ENCODE measurements at places on chromosomes 2 and 18.

GRCh38 chr18:76752400-76752799 lies 70.0 kb upstream of the ZNF236 start:
- DNase-seq: no peak

DNA sequence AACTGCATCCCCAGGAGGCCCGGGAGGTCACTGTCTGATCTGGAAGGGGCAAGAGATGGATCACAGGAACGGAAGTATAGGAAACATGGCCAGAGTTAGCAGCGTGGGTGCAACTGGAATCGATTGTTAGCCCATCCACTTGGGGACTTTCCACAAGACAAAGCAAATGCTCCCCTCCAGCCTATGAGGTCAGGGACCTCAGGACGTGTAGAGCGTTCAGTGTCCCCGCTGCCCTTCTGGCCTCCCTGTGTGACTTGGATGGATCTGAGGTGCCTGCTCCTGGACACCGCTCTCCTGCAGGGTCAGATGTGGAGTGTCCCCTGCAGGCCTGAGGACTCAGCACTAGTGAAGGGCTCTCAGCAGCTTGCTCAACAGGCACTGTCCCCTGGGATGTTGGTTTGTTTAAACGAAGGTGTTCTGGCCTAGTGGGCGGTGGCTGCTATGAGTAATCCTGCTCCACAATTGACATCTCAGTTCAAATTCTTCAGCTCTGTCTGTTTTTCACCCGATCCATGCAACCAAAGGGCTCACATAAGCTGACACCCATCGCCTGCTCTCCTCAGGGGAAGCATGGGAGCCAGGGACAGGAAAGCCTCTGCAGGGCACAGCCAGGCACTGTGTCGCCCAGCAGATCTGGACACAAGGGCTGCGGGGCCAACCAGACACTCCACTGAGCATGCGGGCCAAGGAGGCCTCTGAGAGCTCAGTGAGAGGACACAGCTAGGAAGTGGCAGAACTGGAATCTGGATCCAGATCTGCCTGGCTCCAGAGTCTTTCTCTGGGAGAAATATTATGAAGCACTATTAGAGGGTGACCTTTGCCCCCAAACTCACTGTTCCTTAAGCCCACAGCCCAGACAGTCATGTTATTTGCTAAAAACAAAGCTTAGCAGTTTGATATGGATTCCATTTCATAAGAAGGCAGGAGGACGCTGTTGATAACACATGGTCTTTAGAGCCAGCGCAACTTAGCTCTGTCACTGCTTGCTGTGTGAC lies 78.5 kb downstream of the RHOB start:
- no peak for DNase-seq

- DNase-seq: no peak
These were observed 9.8 kb upstream of the TBR1 start for GRCh38 chr2:161406316-161406715.

DNA sequence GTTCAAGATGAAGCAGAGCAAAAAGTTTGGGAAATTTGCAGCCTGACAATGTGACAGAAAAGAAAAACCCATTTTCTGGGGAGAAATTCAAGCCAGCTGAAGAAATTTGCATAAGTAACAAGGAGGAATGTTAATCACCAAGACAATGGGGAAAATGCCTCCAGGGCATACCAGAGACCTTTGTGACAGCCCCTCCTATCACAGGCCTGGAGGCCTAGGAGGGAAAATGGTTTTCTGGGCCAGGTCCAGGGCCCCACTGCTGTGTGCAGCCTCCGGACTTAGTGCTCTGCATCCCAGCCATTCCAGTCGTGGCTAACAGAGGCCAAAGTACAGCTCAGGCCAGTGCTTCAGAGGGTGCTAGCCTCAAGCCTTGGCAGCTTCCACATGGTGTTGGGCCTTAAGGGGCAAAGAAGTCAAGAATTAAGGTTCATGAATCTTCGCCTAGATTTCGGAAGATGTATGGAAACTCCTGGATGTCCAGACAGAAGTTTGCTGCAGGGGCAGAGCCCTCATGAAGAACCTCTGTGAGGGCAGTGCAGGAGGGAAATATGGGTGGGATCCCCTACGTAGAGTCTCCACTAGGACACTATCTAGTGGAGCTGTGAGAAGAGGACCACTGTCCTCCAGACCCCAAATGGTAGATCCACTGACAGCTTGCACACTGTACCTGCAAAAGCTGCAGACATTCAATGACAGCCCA lies 314.1 kb upstream of the TRIB2 start:
- no peak for DNase-seq

- no peak for DNase-seq
These were observed 32.1 kb downstream of the GRHL1 start for GRCh38 chr2:9983401-9984216.

- peak; percentile 44 for DNase-seq
These were observed 20.0 kb upstream of the PTPN2 start for GRCh38 chr18:12904012-12904516.

- no peak for DNase-seq
These were observed 53.4 kb upstream of the RALBP1 start for GRCh38 chr18:9421901-9422327.

DNA sequence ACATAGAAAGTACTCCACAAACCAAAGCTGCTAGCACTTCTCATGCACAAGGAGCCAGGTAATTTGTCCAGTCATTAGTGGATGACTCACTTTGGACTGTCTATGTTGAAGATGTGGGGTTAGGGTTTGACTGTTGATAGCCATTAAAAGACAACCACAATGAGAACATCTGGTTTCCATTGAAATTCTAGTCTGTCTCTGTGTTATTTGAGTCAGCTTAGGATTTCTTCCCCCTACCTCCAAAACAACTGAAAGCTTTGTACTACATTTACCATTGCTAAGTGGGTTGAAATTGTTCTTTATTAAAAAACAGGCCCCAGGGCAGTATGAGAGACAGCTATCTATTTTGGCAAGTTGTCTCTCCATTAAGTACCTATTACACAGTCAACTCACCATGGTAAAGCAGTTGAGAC lies 50.2 kb upstream of the ANKRD44 start:
- no peak for DNase-seq

DNA sequence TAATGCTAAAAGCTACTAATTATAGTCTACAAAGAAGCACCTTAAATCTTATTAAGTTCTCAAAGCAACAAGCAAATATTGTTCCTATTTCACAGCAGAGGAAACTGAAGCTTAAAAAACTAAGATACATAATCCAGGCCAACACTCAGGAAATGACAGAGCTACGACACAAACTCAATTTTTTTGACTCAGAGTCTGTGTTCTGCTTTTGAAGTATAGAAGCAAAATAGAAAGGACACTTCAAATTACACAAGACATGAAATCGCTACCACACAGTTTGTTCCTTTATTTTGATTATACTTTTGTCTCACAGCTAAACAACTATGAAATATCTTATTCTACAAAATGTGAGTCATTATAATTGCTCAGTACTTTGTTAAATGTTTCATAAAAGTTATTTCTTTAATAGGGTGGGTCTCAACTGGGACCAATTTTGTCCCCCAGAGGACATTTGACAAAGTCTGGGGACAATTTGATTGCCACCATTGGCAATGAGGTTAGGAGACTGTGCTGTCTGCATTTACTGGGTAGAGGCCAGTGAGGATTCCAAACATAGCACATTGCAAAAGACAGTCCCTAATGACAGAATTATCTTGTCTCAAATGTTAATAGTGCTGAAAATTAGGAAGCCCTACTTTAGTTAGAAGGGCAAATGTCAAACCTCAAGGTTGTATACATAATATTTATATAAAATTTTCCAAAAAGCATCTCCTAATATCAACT lies 101.5 kb upstream of the GRB14 start:
- DNase-seq: no peak

GRCh38 chr18:46237891-46238290 lies 133.7 kb downstream of the HAUS1 start:
- no peak for DNase-seq

GRCh38 chr2:189530965-189531637 lies 49.5 kb downstream of the SLC40A1 start:
- no peak for DNase-seq

DNA sequence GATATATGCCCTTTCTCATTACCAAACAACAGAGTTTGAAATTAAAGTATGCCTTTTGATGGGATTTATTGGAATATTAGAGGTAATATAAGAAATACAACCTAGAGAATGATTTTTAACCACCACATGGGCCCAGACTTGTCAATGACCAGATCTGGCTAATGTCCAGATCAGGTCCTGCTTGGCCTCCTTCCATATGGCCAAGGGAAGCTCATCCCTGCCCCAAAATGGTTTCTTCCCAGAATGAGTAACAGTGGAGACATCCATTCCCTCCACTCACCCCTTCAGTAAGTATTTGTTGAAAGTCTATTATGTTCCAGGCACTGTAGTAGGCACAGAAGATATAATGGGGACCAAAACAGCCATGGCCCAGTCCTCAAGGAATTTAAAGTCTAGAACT lies 54.9 kb downstream of the ANTXR1 start:
- no peak for DNase-seq

DNA sequence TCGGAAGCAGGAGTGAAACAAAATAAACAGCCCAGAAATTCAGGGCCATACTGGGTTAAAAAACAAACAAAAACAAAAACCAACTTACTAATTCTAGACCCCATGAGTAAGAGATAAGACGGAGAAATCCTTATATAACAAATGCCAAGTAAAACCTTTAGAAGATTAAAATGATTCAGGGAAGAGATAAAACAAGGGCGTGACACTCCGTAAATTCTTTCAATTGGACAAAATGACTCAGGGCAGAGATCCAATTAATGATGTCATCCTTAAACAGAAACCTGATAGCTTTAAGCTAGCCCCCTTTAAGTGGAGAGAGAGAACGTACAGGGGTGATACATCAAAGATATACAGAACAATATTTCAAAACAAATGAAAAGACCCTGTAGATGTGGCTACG lies 317.4 kb downstream of the NBAS start:
- no peak for DNase-seq

GRCh38 chr2:30078521-30078920 lies 68.3 kb upstream of the YPEL5 start:
- DNase-seq: no peak

GRCh38 chr2:44548221-44549098 lies 186.7 kb downstream of the CAMKMT start:
- DNase-seq: no peak

DNA sequence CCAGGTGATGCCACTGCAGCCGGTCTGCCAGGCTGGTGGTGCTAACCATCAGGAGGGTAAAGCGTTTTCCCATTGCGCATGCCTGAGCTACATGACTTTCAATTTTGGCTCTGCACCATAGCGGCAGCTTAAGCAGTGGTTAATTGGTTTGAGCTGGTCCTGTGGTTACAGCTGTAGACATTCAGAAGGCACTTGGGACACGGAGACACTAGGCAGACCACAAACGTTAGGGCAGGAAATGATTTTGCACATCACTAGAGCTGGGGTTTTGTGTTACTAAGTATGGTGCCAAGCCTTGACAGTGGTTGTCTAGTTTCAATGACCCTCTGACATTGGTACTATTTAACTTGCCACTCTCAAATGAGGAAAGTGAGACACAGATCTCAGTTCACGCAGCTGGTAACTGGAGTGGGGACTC lies 28.9 kb upstream of the CNOT11 start:
- peak; percentile 33 for DNase-seq

DNA sequence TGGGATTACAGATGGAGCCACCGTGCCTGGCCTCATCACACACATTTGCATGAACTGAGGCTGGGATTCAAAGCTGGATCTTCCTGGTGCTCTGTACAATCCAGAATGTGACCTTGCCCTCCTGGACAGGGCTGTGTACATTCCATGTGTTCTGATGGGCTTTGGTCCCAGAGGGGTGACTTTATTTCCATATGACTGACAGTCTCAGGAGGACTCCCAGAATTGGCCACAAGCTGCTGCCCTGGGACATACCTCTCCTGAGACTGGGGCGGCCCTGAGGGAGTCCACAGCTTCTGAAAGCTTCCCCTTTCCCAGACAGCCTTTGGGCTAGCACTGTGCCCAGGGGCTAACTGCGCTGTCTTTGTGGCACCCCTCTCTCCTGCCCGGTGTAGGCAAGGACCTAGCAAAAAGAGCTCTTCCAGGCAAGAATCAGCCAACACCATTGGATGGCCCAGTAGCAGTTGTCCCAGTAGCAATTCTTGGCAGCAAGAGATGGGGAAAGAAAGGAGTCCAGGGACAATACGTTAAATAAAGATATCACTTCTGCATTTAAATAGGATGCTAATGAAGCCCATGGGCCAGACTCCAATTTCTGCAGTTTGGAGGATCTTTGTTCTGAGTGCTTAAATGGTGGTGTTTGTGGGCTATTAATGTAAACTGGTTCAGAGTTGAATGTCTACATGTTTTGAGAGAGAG lies 26.4 kb upstream of the ZNF532 start:
- DNase-seq: no peak

DNA sequence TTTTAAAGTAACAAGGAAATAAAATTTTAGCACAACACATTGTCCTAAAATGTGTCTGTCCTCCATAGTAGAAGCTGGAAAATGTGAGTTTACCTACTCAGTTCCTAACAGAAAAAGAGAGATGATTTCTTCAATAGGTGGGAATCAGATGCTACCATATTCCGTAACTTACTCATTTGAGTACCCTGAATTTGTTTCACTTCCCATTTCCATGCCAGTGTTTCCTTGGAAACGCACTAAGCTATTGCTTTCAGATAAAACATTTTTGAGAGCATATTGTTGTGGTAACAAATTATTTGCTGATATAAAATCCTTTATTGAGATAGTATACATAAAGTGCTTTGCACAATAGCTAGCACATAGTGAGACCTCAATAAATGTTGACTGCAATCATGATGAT lies 137.5 kb upstream of the BARD1 start:
- DNase-seq: no peak

- peak; percentile 15 for DNase-seq
These were observed 643 bp downstream of the PLCL1 start for GRCh38 chr2:197804758-197805714.

DNA sequence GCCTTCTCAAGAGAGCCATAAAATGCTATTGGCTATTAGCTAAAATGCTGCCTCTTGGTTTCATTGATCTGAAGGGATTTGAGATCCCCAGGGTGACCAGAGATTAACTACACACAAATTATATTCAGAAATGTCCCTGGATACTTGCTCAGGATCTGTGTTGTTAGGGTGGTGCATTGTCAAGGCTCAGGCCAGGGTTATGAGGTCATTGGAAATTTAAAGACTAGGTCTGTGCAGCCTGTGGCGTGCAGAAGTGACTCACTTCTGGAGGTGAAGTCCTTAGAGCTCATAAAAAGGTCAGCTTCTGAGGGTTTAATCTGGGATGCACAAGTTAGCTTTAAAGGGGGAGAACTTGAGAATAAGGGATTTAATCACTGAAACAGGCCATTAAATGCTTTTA lies 23.5 kb downstream of the LRRTM1 start:
- no peak for DNase-seq

DNA sequence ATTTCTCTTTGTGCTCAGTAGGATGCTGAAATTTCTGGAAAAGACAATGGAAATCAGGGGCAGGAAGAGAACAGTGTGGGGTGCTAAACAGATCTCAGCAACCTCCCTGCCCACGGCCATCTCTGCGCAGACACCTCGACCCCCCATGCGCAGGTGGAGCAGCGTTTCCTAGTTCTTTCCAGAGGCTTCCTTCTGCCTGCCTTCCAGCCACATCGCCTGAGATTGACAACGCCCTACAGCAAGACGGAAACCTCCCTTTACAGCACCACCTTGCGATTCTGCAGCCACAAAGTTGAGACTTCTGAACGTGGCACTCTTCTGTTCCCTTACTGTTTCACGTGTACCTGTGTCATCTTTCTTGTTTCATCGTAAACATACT lies 31.4 kb upstream of the CASP8 start:
- DNase-seq: no peak

- no peak for DNase-seq
These were observed 29.0 kb downstream of the PHLPP1 start for GRCh38 chr18:62744076-62744968.

- no peak for DNase-seq
These were observed 123.3 kb downstream of the LTBP1 start for GRCh38 chr2:33069894-33070651.
